Retinal pigment epithelial cell (primary cell): ENCODE measurements at places on chromosomes 13 and 19.

- no peak for DNase-seq
These were observed 60.8 kb upstream of the IPO5 start for GRCh38 chr13:97892717-97893116.

DNA sequence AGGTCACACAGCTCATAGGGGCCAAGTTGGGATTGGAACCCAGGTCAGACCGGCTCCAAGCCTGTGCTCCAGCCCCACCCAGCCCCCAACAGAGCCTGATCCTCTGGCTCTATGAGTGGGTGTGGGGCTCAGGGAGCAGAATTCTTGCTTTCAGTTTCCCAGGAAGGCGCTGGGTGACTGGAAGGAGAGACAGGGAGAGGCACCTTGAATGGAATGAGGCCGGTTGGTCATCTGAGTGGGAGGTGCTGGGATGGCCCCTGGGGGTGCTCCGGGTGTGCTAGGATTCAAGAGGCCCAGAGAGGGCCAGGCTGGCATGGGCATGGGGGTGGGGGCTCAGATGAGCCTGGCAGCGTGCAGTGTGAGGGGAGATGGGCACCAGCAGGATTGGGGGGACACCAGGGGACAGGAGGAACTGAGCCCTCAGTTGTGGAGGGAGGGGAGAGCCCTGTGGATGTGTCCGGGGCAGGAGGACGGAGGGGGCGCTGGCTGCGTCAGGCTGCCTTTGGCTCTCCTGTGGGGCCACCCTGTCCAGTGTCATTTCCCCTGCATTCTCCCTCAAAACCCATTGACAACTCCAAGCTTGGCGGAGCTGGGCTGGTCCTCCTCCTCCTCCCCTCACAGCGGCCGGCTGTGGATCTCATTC is 31.2 kb upstream of the ANKRD10 start:
- no peak for DNase-seq

- no peak for DNase-seq
These were observed 314.7 kb downstream of the OLFM4 start for GRCh38 chr13:53343361-53343744.

DNA sequence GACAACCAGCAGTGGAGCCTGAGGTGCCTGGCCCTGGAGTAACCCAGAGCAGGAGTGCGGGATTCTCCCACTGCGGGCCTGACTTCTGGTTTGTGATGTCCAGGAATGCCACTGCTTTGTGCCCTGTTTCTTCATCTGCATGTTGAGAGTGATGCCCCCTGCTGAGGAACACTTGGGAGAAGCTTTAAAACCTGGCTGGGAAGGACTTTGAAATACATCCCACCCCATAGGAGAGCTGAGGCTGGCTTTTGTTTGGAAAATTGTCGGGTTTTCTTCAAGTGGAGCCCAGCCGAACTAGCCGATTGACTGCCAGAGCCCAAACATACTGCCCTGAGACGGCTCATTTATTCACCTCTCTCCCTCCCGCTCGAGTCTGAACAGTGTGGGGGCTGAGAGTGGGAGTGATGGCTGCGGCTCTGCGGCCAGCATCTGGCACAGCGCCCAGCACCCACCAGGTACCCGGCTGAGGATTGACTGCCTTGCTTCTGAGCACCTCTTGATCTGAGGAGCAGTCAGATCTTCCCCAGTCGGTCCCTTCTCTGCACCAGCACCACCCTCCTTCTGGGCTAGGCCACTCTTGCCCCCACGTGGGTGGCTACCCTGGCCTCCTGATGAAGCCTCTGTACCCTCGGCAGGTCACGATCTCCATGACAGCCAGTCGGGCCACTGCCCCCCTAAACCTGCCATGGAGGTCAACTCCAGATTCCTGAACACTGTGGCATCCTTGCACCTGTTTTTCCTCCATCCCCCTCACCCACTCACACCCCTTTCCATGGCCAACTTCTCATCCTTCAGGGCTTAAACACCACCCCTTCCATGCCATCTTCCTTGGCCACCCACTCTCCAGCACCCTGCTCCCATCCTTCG is 148.9 kb downstream of the SIPA1L3 start:
- DNase-seq: no peak

GRCh38 chr13:66716538-66716937 is 513.6 kb downstream of the PCDH9 start:
- no peak for DNase-seq

GRCh38 chr13:114282041-114282670 is 755 bp downstream of the UPF3A start:
- peak; percentile 17 for DNase-seq

GRCh38 chr19:51148580-51148979 is 6.5 kb downstream of the SIGLEC7 start:
- no peak for DNase-seq

GRCh38 chr13:99757756-99758459 is 213.7 kb downstream of the ZIC5 start:
- DNase-seq: no peak
